ENCODE measurements at places on chromosomes 1 and 21. TPM values are rescaled to one million over a fixed set of nuclear protein-coding genes. Genes with fewer than 3 reads are reported as not detected.

DNA sequence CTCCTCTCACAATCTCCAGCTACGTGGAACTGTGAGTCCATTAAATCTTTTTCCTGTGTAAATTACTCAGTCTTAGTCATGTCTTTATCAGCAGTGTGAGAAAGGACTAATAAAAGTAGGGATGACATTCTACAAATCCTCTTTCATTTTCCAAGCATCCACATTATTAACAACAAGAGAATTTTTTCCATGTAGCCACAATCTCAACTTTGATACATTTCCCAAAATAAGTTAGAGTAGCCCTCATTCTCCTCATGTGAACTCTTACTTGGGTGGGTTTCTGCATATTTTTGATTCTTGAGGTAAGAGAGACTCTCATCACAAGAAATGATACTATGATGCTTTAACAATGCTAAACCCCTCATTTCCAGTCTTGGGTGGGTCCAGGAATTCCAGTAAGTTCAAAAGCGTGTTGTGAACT lies 52.8 kb downstream of the TNFSF18 start:
- DNase-seq = no peak

TRPM2 gene
- 0.82 TPM for polyA plus RNA-seq

PIP5K1A gene
- polyA plus RNA-seq = 22.4 TPM

DNA sequence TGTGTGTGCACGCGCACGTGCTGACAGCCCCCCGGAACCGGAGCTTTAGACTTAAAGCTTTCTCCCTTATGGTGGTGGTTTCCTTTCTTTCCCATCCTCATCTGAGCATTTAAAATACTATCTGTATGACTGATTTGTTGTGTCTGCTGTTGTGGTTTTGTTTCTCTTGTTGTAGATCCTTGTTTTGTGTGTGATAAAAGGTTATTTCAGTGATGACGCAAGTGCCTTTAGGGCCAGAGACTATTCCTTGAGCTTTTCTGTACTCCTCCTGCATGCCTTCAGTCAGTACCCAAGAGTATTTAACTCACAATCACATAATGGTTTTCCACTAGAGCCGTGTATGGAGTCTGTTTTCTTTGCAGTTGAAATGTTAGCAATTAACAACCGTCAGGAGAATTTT lies 45.4 kb downstream of the LCA5L start:
- DNase-seq = no peak

DNA sequence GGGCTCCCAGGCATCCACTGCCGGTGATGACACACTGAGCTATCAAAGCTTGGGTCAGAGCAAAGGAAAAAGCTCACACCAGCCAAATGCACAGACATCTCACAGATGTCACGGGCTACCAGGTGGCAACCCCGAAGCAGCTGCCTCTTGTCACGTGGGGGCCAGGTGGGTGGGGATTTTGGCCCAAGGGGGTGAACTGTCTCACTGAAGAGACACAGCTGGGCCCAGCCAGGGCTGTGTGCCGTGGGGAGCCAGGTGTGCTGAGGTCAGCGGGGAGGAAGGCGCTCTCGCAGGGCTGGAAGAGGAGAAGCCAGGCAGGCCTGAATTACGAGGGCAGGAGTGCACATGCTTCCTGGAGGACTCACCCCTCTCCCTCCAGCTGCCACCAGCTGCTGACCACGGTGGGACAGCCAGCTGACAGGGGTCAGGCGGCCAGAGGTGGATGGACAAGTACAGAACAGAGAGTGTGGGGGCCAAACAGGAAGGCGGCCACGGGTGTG lies 32.4 kb downstream of the KCNN3 start:
- no peak for DNase-seq

Measured in K562 (cell line).